ENCODE measurements at places on chromosomes 2 and 18.

DNA sequence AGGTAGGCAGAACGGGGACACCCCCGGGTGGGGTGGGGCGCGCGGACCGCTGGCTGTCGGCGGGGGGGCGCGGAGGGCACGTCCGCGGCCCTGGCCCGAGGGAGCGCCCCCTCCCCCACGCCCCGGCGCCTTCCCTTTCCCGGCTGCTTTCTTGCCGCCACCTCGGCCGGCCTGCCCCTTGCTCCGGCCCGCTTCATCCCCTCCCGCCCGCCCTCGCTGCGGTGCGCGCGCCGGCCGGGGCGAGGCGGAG is 443 bp downstream of the VAPA start:
- peak overlapping the region; percentile 91 for H3K27ac ChIP-seq
- peaks cover 44% of the 10 kb centered on the region for H3K4me1 ChIP-seq
- H3K27me3 ChIP-seq, result no peaks in the 10 kb centered on the region
- no peak for DNase-seq
- H3K4me3 ChIP-seq, result peak overlapping the region; percentile 98

DNA sequence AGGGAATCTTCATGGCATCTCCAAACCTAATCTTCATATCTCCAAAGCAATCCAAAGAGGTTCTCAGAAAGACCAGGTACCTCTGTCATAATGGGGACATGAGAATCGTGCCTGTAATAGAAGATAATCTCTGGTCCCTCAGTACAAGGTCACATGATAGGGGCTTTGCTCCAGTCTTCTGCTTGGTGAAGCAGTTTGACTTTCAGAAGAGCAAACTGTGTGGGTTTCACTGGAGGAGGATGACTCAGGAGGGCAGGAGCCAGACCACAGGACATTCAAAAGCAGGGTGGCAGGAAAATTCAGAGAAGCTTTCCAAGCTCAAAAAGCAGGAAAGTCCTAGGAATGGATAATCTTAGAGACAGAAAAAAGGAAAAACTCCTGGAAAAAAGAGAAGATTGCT is 10.6 kb upstream of the PAX3 start:
- H3K4me3 ChIP-seq, result no peak overlapping the region
- H3K27me3 ChIP-seq, result peaks cover 70% of the 10 kb centered on the region
- no peak for DNase-seq
- no peak overlapping the region for H3K27ac ChIP-seq

DNA sequence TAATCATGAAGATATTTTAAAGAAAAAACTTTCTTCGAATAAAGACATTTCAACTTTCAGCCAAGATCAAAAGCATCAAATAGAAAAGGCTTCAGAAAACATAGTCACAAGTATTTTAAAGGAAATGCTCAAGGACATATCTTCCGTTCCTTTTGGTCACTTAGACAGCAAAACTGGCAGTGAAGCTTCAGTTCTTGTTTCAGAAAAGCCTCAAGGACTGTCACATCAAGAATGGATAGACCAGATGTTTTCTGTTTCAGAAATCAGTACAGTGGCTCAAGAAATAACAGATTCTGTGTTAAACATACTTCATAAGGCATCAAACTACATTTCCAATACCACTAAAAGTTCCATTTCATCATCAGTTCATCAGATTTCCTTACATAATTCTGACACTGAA is 51.8 kb downstream of the FSIP2 start:
- no peak overlapping the region for H3K4me3 ChIP-seq

DNA sequence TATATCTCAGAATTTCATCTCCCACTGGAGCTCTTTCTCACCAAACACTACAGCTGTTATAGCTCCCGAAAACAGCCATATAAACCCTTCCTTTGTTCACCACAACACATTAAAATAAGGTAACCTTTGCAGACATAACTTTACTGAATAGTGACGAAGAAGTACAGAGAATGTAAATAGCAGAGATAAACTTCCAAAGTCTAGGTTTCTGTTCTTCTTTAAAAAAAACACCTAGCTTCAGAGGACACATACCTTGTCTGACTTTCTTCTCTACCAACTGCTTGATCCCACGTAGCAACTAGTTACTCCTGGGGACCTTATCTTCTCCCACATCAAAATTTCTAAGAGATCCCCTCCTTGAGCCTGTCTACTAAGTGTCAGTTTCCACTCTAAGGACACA is 32.3 kb downstream of the ATL2 start:
- H3K36me3 ChIP-seq, result no peaks in the 10 kb centered on the region
- H3K4me3 ChIP-seq, result no peak overlapping the region
- no peak overlapping the region for H3K27ac ChIP-seq
- H3K27me3 ChIP-seq, result no peaks in the 10 kb centered on the region

DNA sequence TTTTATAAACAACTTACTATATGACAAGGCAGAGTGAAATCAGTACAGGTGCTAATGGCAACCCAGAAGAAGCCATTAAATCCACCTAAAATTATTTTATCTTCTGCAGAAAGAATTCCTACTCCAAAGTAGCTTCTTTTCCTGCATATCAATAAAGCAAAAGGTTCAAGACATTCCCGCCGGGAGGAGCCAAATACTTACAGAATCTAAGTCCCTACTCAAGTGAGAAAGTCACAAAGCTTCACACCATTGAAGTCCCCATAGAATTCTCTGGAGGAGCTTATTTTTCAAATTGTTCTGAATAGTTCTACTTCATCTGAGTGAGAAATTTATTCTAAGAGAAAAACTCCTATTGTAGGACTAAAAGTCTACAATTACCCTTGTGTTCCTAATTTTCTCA is 233.7 kb upstream of the HNRNPA3 start:
- H3K4me1 ChIP-seq, result no peaks in the 10 kb centered on the region
- H3K27me3 ChIP-seq, result no peaks in the 10 kb centered on the region
- DNase-seq, result no peak
- H3K27ac ChIP-seq, result no peak overlapping the region
- H3K36me3 ChIP-seq, result no peaks in the 10 kb centered on the region
